C1 segment of cervical spinal cord (tissue), 14 donors: ENCODE measurements at places on chromosomes 5 and 9.

- no peak for DNase-seq
These were observed 28.3 kb downstream of the JAK2 start for GRCh38 chr9:5013374-5013773.

GRCh38 chr9:80878556-80878955, 810.8 kb downstream of the TLE1 start:
- no peak for DNase-seq

GRCh38 chr9:94783102-94783682, 56.7 kb downstream of the AOPEP start:
- peak; percentile 32 for DNase-seq

DNA sequence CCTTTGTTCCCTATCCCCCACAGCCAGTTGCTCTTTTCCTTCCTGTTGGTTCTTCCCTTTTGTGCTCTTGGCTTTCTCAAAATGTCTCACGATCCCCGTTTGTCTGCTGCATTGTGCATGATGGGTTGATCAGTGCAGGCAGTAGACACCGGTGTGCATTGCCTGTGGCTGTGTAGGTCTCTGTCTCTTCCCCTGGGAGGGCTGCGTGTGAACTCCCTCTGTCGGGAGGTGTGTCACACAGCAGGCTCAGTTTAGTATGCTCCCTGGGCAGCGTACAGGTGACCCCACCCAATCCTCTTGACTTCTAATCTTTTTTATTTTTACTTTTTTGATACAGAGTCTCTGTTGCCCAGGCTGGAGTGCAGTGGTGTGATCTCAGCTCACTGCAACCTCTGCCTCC, 265.3 kb downstream of the FSTL4 start:
- DNase-seq, result no peak

- DNase-seq, result no peak
These were observed 83.0 kb upstream of the FCN1 start for GRCh38 chr9:135000647-135001245.

DNA sequence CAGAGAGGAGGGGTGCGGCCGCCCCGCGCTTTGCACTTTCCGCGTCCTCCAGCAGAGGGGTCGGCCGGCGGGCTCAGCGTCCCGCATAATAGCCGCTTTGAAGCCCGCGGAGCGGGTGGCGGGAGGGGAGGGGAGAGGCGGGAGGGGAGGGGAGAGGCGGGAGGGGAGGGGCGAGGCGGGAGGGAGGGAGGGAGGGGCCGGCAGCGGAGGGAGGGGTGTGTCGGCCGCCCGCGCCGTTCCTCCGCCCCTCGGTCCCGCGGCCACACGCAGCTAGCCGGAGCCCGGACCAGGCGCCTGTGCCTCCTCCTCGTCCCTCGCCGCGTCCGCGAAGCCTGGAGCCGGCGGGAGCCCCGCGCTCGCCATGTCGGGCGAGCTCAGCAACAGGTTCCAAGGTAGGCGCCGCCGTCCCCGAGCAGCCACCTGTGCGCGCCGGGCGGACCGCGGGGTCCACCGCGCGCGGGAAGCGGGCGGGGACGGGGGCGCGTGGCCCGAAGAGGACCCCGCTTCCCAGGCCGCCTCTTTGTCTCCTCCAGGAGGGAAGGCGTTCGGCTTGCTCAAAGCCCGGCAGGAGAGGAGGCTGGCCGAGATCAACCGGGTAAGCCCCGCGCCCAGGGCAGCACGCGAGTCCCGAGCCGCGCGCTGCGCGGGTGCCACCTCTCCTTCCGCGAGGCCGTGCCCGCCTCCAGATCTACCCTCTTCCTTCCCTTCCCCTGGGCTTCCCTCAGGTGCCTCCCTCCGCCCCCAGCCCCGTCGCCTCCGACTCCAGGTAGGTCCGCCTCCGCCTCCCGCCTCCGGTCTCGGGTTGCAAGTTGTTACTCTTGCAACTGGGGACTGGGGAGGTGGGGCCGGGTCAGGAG, at the start of gene AIF1L:
Gene AIF1L, plus strand, starts transcription at position 263 of the 857 bp plus-strand sequence. Its CDS starts 99 bp downstream, at position 362.
- DNase-seq, result peak; percentile 43

DNA sequence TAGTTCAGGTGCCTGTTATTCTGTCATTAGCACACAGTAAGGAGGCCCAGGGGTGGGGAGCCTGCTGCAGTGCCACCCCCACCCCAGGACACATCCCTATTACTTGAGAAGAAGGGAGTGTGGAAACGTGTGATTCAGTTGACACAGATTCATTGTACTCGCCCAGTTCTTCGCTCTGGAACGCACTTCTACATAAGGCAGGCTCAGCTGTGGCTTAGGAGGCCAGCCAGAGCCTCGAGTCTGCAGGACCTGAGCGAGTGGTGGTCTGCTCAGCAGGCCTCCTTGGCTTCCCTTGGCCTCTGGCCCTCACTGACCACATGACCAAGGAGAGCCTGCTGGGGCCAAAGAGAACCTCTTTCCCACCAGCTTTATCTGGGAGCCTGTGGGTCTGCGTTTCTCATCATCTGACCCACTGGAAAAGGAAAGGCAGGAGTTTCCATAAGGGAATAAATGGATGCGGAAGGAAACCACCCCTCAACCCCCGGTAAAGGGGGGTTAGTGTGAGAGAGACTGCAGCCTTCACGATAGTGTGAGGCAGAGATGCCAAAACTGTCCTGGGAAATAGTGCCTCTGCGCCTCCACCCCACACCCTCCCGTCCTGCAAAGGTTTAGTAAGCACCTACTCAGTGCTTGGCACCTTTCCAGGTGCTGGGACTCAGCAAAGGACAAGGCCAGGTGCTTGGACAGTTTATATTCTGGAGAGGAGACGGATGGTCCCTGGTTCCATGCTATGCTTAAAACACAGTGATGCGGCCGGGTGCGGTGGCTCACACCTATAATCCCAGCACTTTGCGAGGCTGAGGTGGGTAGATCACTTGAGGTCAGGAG, 73.7 kb downstream of the PPARGC1B start:
- DNase-seq, result no peak

GRCh38 chr9:134420974-134421432, 94.7 kb downstream of the RXRA start:
- no peak for DNase-seq

- DNase-seq, result no peak
These were observed 4.1 kb downstream of the RPL35 start for GRCh38 chr9:124857533-124858162.

- DNase-seq, result peak; percentile 12
These were observed 66.9 kb downstream of the TMC1 start for GRCh38 chr9:72588336-72588735.

DNA sequence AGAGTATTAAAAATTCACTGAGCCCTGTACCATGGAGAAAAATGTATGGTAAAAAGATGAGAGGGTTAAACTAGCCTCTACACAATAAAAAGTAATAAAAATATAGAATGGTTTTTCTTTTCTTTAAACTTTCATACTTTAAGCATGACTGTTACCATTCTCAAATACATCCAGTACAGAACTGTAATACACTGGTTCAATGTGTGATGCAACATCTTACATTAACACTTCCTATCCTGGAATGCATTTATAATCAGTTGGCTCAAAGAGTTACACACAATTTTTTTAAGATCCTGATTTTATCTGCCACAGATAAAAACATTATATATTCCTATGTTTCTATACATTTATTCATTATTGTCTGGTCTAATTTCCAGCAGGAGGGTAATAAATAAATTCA, 4.7 kb downstream of the GNAQ start:
- no peak for DNase-seq

GRCh38 chr5:14342306-14342705, 199.2 kb downstream of the TRIO start:
- DNase-seq, result no peak

DNA sequence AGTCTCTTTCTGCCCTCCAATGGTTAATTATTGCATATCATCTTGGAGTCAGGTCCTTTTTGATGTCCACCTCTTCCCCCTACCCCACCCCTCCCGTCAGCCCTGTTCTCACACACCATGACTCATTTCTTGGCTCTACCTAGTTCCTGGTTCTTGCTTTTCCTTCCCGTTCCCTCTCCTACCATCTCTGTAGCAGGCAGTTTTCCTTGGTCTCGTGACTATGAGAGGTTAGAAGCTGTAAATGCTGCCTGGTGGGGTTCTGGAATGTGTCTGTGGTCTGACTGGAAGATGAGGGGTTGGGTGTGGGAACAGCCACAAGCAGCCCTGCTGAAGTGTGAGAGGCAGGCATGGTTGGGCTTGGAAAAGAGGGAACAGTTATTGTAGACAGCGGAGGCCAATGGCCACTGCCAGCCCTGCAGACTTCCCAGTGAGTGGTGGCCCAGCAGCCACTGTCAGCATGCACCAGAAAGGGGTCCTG, 18.2 kb downstream of the SLC22A5 start:
- DNase-seq, result peak; percentile 52

GRCh38 chr5:147101659-147102369, 133.0 kb upstream of the STK32A start:
- DNase-seq, result no peak

DNA sequence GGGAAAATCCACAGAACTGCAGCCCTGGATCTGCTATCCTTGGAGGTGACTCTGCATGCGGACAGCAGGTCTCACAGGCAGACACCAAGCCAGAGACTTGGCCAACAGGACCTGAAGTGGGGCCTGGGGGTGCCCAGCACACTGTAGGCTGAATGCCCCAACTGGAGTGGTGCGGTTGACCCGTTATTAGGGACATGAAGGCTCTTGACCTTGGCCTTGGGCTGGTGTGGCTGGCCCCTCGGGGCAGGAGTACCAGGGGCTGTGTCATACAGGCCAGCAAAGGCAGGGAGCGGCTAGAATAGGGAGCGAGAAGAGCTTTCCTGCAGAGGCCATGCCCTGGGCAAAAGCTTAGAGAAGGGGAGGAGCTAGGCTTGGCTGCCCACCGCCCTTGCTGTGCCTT, 153.2 kb upstream of the MVB12B start:
- DNase-seq, result no peak

DNA sequence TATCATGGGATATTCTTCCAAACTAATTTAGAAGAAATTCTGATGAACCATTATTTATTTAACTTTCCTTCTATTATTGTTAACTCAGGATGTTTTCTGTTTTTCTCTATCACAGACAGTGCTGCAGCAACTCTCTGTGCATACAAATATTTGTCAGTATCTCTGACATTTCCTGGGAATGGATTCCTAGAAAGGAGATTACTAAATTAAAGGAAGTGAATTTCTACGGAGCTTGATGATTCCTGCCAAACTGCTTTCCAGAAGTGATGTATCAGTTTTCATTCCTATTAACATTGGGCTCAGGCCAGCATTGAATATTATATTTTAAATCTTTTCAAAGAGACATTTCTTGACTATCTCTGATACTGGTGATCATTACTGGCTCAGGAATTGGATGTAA, 26.0 kb upstream of the MAST4 start:
- DNase-seq, result no peak

- DNase-seq, result no peak
These were observed 12.0 kb downstream of the PRRX2 start for GRCh38 chr9:129677456-129677855.

GRCh38 chr5:153863951-153864350, 174.8 kb downstream of the FAM114A2 start:
- no peak for DNase-seq

- no peak for DNase-seq
These were observed 235.7 kb upstream of the ELL2 start for GRCh38 chr5:96197347-96197746.

DNA sequence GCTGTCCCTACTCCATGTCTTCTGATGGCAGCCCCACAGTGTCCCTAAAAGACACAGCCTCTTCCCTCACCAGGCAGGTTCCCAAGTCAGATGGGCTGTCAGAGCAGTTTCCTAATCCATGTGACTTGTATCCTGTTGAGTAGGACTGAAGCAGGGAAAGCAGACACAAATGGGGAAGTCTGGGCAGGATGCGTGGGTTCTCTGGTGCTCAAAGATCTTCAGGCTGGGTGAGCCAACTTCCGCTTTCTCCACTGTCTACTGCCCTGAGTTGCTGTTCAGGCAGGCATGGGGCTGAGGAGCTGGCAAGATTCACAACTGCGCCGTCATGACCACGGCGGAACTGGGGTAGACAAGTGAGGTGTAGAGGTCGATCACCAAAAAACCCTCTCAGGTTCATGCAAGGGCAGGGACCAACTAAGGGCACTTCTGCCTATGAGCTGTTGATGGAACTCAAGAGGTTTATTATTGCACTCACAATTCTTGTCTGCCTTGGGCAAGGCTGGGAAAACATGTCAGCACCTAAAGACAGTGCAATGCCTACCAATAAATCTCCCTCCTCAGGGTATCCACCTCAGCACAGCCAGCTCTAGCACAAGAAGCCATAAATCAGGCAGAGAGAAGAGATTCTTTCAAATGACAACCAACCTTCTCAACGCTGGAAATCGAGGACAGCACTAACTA, 83.4 kb downstream of the RAPGEF1 start:
- DNase-seq, result peak; percentile 63

GRCh38 chr5:53991942-53992341, 318.4 kb downstream of the ARL15 start:
- DNase-seq, result no peak

DNA sequence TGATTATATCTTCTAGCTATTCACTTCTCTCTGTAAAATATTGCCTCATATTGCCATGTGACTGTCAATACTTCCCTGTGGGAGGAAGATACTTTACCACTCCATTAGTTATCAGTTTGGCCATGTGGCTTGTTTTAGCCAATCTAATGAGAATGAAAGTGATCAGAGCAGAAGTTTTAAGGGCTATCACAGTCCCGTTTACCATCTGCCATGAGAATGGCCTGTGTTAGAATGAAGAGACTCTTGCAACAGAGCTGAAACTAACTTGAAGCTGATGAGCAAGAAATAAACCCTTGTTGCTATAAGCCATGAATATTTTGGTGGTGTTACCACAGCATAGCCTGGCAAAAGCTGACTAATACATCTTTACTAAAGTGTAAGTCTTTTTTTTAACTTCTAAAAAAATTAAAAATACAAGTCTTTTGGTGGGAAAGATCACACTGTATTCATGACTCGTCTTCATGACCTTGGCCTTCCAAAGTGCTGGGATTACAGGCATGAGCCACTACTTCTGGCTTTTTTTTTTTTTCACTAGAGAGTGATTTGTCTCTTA, 68.0 kb upstream of the CTNNA1 start:
- DNase-seq, result no peak

GRCh38 chr5:105783811-105784210, 1886.9 kb downstream of the EFNA5 start:
- DNase-seq, result no peak

GRCh38 chr9:846852-847251, 5.4 kb downstream of the DMRT1 start:
- DNase-seq, result no peak

GRCh38 chr5:78699552-78700153, 51.1 kb upstream of the LHFPL2 start:
- no peak for DNase-seq

- no peak for DNase-seq
These were observed 11.3 kb upstream of the DTWD2 start for GRCh38 chr5:118999696-119000095.

DNA sequence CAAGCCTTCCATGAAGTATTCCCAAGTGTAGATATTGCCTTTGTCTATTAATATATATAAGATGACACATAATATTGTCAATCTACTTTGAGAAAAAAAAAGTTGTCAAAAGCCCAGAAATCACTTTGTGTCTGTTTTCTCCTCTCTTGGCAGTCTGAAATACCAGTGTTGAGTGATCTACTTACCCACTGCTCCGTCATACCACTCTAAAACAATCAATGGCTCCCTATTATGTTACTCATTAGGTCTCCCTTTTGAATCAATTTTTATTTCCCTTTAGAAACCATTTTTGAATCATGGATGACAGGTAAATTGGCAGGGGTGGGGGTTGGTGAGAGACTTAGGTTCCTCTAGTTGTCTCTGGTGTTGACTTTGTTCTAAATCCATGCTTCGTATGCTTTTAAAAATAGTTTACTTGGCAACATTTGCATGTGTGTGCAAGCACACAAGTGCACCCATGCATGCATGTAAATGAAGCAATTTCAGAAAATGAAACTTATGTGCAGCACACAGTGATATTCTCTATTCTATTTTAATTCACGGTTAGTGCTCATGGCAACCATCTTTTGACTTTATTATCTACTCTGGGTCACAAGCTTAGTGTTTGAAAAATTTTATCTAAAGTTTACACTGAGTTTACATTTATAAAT, 378.9 kb downstream of the RAB3C start:
- no peak for DNase-seq
